Stimulated activated CD4-positive, alpha-beta T cell treated with anti-CD3 and anti-CD28 coated beads, Interleukin-1b, Interleukin-23, amount 100 ng/mL, for 1 hour (primary cell): ENCODE measurements at places on chromosomes 4 and X.

GRCh38 chr4:102637391-102637790, 123.4 kb downstream of the MANBA start:
- DNase-seq: no peak

DNA sequence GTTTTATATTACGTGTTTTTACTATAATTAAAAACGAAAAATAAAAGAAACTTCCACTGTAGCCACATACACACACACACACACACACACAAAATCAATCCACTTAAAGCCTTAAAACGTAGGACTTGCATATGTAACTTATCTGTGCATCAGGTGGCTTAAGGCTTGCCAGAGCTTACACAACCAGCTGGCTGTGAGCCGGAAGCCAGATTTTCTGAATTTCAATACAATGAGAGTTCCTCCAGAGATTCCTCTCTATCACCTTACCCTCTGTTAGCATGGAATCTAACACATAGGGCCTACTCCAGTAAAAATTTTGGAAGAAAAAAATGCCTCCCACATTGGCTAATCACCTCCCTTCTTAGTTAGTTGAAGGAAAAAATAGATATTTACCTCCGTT, 27.9 kb upstream of the SLITRK4 start:
- no peak for DNase-seq

- no peak for DNase-seq
Observed at GRCh38 chr4:177403746-177404145, 38.5 kb downstream of the AGA start.

DNA sequence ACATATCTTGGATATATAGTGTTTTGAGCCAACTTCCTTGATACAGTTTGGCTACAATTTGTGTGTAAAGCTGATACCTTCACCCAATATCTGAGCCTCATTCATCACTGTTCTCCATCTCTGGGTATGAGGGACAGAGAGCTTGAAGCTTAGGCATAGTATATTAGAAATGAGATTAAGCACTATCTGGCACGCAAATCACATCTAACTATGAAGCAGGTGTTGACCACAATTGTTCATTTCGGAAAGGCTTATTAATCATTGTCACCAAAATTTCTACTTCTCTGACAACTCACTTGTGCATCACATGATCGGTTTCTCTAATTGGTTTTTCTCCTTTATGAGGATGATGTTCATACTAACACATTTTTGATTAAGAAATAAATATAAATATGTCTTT, 2.1 kb upstream of the POF1B start:
- no peak for DNase-seq

DNA sequence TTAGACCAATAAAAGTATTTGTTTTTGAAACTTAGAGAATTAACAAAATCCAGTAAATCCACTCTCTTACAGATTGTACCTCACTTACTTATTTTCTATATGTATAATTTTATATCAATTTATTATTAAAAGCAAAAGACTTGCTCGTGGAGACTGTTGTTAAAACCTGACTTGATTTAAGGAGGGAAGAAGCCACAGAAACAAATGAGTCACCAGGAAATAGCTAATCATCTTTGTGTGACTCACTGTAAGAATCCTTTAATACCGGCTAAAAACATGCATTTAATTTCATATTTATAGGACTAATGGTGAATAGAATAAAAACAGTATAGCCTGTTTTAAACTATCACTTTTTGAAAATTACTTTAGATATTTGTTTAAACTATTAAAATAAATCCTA, 29.9 kb upstream of the UBE2NL start:
- no peak for DNase-seq

GRCh38 chr4:20356565-20356964, 104.9 kb downstream of the SLIT2 start:
- no peak for DNase-seq

DNA sequence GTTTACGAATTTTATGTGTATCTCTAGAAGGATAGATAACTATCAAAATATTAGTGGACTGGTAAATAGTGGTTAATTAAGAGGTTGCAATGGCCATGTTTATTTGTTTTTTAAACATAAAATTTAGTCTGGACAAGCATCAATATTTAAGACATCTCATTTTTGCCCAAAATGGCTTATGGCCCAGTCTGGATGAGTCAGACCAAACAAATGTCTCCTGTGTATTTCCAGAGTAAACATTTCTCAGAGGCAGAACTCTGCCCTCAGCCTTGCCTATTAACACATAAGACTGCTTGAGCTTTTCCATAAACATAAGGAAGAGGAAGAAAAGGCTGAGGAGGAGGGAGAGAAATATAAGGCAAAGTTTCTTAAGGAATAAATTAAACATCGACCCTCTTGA, 277.1 kb upstream of the DIAPH2 start:
- no peak for DNase-seq

GRCh38 chr4:83542225-83542624, 6.3 kb downstream of the GPAT3 start:
- DNase-seq: no peak

DNA sequence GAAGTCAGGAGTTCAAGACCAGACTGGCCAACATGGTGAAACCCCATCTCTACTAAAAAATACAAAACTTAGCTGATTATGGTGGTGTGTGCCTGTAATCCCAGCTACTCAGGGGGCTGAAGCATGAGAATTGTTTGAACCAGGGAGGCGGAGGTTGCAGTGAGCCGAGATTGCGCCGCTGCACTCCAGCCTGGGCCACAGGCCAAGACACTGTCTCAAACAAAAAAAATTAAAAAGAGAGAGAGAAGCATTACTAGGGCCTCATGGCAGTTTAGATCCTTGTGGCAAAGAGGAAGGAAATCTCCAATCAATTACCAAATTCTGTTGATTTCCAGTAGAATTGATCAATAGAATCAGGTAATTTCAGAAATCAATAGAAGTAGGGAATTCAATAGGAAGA, 16.8 kb upstream of the SLC34A2 start:
- DNase-seq: no peak

DNA sequence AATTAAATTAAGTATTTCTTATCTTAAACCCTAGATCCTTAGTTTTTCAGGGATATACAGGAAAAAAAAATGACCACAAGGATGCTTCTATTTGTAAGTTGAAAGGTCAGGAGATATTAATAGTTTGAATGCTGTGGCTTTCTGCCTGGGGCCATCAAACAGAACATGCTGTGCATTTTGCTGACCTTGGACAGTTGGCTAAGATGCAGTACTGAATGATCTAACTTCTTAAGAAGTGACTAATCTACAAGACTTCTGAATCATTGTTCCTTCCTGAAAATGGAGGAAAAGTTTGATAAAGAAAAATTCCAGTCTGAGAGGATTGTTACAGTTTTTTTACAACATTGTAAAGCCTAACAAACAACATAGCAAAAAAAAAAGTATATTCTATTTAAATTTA, 237.8 kb upstream of the JADE1 start:
- no peak for DNase-seq

- DNase-seq: no peak
Observed at GRCh38 chr4:105992641-105993305, 97.5 kb downstream of the NPNT start.

DNA sequence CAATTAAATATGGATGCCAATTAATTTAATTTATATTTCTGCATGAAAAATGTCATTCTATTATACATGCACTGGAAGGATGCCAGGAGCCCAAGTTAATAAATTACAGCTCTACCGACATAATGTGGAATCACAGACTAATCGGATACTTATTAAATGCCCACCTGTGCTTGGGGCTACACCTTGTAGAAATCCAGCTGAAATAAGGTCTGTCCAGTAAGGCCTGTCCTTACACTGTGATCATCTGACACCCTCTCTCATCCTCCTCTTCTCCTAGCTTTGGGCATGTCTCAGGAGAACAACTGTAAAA, 6.0 kb upstream of the SHISA3 start:
- DNase-seq: no peak

DNA sequence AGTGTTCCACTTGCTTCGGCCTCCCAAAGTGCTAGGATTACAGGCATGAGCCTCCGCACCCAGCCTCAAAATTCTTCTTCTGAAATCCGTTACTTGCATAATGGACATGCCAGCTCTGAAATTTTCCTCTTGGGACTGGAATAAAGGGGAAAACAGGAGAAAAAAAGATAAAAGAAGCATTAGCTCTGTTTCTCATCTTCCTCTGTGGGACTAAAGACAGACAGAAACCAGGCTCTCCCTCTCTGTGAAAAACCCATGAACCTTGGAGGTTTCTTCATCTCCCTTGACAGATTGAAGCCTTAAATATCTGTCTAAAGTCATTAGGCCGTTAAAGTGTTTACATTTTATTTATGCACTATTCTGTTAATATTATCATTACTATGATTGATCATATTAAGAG, 19.4 kb upstream of the PRSS12 start:
- DNase-seq: no peak
